Activated CD4-positive, alpha-beta T cell treated with anti-CD3 and anti-CD28 coated beads, Interleukin-2, amount 10 ng/mL, durations not matched to agents 7 days and 5 days (primary cell): ENCODE measurements at places on chromosomes 1 and 21.

DNA sequence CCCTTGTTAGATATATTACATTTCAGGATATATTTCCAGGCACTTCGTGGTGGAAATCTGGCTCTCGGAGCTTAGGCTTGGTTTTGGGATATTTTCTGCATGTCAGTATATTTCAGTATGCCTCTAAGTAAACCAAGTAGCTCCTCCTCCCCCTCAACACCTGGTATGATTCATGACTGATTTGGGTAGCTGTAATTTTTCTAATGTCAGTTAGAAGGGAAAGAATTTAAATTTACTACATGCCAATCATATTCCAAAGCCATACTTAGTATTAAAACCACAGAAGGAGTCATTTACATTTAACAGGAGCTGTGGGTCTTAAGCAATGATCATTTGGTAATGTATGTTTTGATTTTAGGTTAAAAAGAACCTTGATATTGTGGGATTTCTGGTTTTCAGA is 40.6 kb downstream of the ST6GALNAC3 start:
- no peak for DNase-seq

GRCh38 chr1:1217621-1218523 is 3.9 kb upstream of the TNFRSF4 start:
- DNase-seq: no peak

- DNase-seq: no peak
These were observed 8.0 kb downstream of the RRP1B start for GRCh38 chr21:43667191-43667904.

GRCh38 chr1:9435153-9435636 is 104.1 kb upstream of the SLC25A33 start:
- DNase-seq: no peak

DNA sequence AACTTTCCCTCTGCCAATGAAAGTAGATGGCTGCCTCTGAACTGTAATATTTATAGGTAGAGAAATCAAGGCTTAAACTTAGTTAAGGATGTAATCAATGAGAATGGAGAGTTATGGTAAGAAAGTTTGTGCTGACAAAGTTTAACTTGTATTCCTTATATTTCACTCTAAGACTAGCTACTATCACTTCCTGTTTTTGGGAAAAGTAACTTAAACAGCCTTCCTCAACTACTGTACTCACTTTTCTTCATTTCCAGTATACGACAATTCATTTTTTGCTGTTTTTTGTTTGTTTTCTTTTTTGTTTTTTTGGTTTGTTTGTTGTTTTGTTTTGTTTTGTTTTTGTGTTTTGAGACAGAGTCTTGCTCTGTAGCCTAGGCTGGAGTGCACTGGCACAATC is 3.7 kb downstream of the RGS18 start:
- no peak for DNase-seq

GRCh38 chr1:225754940-225755641 is 22.5 kb upstream of the SRP9 start:
- no peak for DNase-seq

GRCh38 chr1:26820784-26821269 is 5.7 kb upstream of the ZDHHC18 start:
- peak; percentile 43 for DNase-seq

DNA sequence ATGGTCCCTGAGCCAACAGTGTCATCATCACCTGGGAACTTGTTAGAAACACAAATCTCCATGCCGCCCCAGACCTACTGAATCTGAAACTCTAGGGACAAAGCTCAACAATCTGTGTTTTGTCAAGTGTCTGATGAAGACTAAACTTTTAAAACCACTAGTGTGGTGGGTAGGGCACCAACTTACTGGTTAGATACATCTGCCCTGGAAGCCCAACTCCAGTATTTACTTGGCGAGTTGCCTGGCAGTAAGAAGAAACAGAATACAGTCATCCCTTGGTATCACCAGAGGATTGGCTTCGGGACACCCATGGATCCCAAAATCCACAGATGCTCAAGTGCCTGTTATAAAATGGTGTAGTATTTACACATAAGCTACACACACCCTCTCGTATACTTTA is 367.9 kb upstream of the DUSP10 start:
- no peak for DNase-seq

GRCh38 chr1:59261537-59261936 is 35.4 kb upstream of the FGGY start:
- no peak for DNase-seq

DNA sequence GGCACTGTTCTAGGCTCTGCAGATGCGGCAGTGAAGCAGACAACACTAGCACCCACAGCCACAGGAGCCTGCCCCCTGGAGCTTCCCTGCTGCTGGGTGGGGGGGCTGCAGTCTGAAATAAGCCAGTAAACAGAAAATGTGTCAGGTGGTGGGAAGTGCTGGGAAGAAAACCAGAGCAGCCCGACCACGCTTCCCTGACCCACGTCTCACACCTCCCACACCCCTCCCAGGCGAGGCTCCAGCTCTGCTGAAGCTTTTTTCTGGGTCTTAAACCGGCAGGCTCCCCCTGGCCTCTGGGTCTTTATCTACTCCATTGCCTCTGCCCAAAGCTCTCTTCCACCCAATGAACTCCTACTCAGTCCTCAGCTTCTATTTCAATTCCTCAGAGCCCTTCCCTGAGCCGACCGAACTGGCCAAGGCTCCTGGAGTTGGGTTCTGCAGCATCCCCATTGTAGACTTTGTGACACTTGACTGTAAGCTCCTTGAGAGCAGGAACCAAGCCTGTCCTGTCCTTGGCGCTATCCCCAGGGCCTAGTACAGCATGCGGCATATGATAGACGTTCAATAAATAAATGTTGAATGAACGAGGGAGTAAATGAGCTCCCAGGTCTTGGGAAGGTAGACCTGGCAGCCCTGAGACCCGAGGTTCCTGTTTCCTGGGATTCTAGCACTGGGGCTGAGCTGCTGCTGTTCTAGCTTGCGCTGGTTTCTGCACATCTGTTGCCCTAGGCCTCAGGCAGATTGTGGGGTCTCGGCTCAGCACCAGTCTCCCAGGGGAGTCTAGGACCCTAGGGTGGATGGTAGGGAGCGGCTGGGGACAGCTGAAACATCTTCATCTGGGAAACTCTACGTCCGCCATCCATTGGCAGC is 18.4 kb downstream of the MIIP start:
- DNase-seq: no peak

DNA sequence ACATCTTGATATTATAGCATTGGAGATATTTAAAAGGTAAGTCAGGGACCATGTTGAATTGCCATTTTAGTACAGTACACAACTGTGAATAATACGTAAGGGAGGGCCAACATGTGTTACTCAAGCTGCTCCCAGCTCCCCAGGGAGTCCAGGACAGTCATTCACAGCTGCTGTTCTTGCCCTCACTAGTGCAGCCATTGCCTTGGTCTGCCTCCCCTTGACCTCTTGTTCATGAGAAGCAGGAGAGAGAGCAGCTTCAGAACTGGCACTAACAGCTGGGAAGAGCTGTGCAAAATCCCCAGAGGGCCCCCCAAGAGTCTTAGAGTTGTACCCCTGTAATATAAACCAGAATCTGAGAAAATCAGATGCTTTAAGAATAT is 16.4 kb downstream of the TCEANC2 start:
- no peak for DNase-seq

DNA sequence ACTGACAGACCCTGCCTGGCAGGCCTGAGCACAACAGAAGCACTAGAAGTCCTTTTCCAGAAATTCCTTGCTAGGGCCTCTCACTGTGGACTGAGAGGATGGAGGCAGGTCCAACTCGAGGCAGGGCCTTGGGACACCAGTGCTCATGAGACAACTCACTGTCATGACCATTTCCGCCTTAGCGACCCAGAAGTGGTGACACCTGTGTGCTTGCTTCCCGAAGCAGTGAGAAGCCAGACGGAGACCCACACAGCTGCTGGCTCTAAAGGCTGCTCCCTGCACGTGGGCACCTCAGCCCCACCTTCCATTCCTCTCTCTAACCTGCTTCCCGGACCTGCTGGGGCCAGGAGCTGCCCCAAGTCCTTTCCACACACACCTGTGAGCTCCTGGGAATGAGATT is 33.0 kb downstream of the KCNC4 start:
- no peak for DNase-seq

DNA sequence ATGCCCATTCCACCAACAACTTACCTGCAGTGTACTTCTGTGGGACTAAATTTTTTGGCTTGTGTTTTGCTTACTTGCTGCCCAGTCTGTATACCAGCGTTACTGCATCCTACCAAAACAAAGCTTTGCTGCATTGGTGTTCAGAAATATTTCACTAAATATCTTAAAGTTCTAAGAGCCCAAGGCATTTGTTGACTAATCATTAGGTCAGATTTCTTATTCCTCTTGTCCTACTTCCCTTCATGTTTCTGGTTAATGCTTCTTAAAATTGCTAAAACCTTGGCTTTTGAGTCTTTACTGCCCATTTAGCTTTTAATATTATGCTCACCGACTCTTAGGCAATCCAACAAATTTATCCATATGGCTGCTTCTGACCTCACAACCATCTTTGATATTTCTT is 161.8 kb downstream of the DPYD start:
- no peak for DNase-seq

DNA sequence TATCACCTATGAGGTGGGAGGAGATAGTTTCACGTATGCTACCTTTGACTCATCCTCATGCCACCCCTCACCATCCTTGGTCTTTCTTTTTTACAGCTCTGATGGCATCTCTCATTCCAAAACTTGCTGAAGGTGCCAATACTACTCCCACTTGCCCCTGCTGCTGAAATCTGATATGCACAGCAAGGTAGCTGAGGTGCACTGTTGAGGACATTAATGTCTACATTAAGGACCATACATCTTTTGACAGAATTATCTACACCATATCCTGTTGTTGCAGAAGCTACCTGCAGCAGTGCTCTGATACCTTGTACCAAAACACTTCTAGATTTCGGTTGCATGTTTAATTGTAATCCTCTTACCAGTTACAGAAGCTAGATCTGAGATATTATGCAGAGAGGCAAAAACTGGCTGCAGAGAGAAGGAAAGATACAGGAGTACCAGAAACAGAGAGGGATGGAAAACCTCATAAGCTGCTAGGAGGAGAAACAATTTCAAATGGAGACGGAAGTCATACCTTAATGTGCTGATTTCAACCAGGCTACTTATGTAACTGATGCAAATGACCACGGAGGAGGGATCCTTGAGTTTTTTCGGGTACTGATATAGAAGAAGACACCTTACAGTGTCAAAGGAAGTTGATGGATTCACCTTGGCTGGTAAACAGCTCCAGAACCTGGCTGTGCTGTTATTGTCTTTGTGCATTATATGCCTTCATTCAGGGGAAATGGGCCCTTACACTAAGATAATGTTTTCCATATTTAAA is 19.3 kb upstream of the PTPRC start:
- no peak for DNase-seq

- no peak for DNase-seq
These were observed 34.7 kb downstream of the GLIS1 start for GRCh38 chr1:53704304-53704703.

DNA sequence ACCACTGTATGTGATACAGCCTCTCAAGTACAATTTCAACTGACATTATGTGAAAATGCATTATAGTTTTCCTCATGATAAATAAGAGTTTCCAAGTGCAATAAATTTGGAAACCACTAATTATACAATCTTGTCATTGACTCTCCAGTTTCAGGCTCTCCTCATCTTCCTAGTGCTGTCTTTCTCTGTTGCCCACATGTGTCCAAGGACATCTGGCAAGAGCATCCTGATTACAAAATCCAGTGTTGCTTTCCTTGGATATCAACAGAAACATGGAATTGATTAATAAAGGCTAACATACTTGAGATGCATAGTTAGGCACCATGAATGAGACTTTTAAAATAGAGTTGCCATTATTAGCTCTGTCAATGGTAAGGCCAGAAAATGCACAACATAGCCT is 15.6 kb upstream of the MAP10 start:
- DNase-seq: no peak

GRCh38 chr1:101237229-101237837 is 514 bp downstream of the S1PR1 start:
- DNase-seq: peak; percentile 12

DNA sequence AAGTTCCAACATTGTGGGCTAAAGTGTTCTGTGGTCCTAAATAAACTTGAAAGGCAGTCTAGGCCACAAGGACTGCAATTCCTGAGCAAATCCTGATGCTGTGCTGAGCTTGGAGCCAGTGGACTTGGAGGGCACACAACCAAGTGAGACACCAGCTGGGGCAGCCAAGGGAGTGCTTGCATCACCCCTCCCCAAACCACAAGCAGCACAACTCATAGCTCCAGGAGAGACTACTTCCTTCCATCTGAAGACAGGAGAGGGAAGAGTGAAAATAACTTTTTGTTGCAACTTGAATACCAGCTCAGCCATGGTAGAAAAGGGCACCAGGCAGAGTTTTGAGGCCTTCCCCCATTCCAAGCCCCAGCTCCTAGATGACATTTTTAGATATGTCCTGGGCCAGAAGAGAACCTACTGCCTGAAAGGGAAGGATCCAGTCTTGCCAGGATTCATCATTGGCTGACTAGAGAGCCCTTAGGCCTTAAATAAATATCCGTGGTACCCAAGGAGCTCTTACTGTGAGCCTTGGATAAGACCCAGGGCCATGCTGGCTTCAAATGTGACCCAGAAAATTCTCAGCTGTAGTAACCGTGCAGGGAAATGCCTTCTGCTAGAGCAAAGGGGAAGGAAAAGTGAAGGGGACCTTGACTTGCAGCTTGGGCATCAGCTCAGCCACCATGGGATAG is 35.4 kb upstream of the LRRC8B start:
- DNase-seq: no peak

DNA sequence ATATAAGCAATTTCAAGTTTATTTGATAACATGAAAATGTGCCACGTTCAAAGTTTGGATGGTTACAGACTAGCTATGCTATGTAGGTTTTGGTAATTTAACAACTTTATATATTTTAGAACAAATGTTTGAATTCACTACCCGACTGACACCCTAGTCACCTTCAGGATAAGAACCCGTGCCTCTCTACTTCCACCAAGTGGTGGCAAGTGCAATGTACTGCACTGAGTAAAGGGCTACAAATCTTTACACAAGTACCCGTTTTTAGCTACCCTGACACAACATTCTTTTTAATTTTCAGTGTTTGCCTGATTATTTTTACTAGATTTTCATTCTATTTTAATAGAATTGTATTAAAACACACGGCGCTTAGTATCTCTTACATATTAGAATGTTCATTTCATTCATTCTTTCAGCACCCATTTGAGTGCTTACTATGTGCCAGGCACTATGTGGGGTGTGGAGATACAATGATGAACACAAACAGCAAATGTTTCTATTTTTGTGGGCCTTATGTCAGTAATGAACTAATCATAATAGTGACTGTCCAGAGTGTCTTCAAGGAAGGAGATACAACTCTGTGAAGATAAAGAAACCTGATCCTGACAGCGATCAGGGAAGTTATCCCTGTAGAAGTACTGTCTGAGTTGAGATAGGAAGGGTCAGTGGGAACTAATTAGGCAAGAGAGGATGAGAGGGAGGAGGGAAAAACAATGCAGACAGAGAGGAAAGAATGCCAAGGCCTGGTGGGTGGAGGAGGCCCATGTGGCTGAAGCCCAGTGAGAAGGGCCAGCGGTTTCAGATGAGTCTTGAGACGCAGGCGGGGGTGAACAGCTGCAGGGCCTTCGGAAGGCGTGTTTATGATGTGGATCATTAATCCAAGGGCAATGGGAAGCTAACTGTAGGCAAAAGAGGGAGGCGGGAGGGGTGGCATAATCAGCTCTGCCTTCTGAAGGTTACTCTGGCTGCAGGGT is 3.8 kb downstream of the LCA5L start:
- peak; percentile 61 for DNase-seq
